CD4-positive, alpha-beta T cell treated with Interleukin-1 beta for 1 hour (primary cell): ENCODE measurements at places on chromosomes 4 and X.

- DNase-seq: no peak
These were observed 598.0 kb upstream of the AADAT start for GRCh38 chr4:170687751-170688150.

DNA sequence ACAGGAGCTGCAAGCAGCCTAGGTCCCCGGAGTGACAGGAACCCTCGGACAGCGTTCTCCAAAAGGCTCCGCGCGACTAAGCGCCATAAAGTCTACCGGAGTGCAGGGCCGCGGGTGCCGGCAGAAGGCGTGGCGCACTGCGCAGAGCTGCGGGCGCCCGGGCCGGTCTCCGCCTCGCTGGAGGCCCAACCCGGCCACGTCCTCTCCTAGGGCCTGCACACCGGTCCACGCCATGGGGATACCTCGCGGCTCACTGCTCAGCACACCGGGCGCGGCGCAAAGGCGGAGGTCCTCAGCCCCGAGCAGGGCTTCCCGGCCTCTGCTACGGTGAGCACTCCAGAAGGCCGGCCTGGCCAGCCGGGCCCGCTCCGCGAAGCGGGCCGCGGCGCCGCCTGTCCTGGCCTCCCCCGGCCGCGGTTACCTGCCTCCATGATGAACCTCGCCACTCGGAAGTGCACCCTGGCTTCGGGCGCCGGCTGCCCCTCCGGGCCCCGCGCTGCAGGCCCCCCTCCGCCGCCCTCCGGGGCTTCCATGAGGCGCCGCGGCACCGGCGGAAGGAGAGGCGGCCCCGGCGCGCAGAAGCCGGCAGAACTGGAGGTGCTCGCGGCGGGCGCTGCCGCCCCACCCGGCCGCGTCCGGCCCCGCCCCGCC, at the start of gene CCNQ:
TSS of gene CCNQ (minus strand) at position 599 of the 651 bp plus-strand sequence. CDS start at position 533, 66 bp downstream.
- peak; percentile 18 for DNase-seq

DNA sequence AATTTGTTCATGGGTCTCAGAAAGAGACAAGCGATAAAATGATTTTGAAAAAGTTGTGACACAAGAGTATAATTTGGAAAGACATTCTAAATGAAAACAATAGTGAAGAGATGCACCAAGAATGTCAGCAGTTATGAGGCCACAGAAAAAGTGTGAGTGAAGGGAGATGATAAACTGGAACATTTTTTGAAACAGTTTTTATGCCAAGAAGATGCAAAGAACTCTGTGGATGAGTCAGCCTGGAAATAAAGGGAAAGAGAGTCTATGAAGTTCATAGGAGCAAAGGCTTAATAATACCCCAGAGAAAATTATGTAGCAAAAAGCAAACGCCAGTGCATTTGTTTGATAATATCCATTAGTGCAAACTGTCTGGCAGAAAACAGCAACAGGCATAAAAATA, 188.4 kb upstream of the TBC1D9 start:
- DNase-seq: no peak

DNA sequence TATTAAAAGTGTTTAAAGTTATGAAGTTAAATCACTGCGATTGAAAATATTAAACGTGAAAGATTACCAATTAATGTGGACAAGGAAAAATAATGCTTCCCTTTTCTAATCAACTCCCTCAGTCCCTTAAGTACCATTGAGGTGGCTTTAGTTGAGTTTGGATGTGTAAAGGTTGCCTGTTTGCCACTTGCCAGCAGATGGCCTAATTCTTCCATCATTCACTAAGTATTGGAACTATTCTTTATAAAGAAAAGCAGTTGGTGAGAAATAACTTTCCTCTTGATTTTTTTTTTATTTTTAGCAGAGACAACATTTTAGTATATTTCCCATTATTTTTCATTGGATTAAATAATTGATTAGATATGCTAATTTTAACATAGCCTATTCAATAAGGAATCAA, 295.9 kb upstream of the TACR3 start:
- no peak for DNase-seq

DNA sequence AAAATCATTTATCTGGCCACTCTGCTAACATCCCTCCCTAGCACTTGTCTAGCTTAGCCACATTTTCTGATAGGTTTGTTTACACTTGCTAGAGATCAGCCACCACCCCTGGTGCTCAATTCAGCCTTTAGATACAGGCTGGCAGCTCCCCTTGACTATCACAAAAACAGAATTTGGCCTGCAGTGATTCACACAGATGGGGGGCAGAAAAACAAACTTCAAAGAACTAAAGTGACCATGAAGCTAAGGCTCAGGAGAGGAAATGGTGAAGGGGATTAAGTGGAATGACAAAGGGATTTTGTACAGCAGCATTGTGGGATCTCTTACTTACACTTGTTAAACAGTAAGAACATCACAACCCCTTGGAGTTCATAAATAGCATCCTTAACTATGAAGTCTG, 1718.0 kb upstream of the PCDH7 start:
- no peak for DNase-seq

GRCh38 chr4:13263967-13264525, 220.1 kb downstream of the RAB28 start:
- no peak for DNase-seq

- DNase-seq: no peak
These were observed 47.0 kb upstream of the MAN2B2 start for GRCh38 chr4:6527683-6528595.

DNA sequence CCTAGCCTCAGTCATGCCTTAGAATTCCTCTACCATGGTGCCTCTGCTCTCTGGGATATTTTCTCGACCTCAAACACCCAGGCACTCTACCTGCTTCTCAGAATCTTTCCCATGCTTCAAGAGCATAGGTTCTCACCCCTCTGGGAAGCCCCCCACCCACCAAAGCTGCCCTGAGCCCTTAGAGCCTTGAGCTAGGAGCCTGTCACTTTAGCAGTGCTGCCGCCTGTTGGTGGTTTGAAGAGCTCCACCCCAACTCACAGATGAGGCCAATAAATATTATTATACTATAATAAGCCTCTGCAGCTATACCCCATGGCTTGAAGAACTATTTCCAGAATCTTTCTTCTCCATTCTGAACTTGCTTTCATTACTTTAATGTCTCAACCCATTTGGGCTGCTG, 109.7 kb downstream of the RTL5 start:
- DNase-seq: peak; percentile 15

DNA sequence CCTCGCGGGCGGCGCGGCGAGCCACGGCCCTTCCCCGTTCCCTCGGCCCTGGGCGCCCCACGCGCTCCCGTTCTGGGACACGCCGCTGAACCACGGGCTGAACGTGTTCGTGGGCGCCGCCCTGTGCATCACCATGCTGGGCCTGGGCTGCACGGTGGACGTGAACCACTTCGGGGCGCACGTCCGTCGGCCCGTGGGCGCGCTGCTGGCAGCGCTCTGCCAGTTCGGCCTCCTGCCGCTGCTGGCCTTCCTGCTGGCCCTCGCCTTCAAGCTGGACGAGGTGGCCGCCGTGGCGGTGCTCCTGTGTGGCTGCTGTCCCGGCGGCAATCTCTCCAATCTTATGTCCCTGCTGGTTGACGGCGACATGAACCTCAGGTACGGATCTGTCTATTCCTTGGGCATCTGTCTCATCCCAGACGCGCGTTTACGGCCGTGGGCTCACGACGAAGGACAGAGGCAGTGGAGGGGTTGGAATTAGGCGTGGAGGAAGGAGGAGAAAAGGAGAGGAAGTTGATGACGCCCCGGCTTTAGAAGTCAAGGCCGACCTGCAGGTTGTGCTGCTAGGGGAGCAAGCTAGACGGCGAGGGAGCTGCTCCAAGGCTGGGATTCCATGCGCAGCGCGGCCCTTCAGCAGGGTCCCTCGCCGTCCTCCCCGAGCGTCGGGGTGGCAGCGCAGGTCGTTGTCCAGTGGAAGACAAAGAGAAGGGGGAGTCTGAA, 792 bp downstream of the SLC10A4 start:
- DNase-seq: no peak

GRCh38 chr4:68718447-68719074, 48.1 kb upstream of the UGT2B15 start:
- DNase-seq: no peak

GRCh38 chr4:2489081-2489805, 20.3 kb downstream of the RNF4 start:
- DNase-seq: no peak

- no peak for DNase-seq
These were observed 24.2 kb downstream of the TRO start for GRCh38 chrX:54944816-54945215.

- DNase-seq: no peak
These were observed 108.0 kb downstream of the CPZ start for GRCh38 chr4:8700531-8700930.

DNA sequence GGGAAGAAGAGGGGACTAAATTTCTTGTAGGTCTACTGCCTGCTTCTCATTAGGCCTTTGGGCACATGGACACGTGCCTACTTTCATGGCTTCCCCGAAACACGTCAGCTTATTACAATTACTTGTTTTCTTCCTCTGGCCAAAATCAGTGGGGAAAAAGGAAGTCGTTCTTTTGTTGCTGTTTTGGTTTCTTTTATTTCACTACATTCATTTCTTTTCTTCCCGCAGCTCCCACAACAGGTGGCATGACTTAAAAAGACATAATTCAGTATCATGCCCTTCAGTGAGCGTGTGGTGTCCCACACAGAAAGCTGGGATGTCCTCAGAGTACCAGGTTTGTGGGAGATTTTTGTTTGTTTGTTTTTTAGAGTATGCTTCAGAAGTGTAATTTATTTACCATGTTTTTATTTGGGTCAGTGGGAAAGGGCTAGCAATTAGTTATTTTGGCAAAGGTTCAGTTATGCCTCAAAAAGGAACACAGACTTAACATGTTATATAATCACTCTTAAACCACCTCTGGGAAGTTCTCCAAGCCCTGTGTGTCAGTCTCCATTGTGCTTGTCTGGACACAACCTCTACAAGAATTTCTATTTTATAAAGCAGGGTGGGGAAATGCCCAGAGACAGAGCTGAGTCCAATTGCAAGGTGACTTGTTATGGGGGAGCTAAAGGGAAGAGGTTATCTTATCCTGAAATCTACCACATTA, 44.2 kb upstream of the SPRY1 start:
- no peak for DNase-seq

DNA sequence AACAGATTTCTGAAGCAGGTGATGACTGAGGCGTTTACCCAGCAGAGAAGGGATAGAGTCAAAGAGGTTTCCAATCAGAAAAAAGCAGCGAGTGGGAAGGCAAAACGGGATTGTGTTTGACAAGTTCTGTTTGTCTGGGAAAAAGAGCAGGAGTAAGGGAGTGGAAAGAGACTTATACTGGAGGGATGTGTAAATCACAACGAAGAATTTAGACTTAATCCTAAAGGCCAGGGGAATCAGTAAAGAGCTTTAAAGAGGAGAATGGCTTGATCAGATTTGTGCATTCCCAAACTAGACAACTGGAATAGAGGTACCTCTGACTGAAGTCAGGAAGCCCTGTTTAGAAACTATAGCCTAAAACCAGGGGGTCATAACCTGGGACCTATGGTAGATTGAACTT, 31.5 kb upstream of the LRBA start:
- no peak for DNase-seq

GRCh38 chr4:56286763-56287162, 100.5 kb downstream of the AASDH start:
- DNase-seq: no peak

DNA sequence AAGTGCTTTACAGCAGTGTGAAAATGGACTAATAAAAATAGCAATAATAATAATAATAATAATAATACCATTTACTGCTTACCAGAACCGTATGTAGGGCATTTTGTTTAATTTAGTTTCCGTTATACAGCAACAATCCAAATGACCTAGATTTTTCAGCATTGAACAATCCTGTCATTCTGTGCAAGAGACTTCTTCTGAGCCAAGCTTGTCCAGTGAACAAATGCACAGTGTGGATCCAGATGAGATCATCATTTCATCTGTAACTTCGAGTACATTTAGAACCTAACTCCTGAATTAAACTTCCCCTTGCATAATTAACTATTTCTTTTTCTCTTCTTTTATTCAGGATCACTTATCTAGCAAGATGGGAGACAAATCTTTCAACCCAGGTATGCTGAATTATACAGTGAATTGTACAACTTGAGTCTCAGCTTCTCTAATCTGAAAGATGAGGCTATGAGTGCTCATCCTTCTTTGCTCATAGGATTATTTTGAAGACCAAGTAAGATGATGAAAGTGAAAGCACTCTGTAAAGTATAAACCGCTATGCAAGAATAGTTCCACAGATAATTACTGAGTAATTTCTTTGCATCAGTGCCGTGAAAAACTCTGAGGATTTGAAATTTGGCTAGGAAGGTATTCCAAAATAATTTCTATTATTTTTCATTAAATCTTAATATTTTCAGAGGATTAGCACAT, 6.6 kb downstream of the CLNK start:
- DNase-seq: no peak

DNA sequence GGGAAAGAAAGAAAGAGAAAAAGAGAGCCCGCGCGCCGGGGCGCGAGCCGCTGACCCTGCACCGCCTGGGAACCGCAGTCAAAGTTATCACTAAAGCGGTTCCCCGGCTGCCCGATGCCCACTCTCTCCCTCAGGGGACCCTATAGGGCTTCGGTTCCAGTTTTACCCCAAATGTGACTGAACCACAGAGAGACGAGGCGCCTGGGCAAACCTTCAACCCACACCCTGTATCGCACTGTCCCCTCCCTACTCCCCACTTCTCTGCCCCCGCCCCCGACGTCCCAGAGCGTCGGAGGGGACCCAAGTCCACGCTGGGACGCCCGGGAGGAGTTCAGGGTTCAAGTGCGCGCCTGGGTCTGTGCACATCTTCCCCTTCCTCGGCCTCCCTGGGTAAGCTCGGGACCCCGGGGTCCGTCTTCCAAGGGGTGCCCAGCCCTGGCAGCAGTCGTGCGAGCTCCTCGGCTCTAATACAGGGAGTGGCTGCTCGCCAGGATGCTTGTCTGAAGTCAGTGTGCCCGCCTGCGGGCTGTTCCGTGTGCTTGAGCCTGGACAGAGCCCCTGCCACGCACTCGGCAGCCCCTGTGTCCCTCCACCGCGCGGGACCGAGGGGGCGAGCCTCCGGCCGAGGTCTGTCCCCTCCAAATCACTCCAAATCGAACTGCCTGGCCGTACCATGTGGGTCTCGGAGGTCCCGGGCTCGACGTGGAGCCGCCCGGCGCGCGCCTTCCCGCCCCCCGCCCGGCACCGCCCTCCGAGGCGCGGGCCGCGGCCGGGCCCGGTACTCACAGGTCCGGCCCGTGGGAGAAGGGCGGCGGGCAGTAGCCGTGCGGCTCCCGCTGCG, 960 bp downstream of the TRPC3 start:
- peak; percentile 11 for DNase-seq

DNA sequence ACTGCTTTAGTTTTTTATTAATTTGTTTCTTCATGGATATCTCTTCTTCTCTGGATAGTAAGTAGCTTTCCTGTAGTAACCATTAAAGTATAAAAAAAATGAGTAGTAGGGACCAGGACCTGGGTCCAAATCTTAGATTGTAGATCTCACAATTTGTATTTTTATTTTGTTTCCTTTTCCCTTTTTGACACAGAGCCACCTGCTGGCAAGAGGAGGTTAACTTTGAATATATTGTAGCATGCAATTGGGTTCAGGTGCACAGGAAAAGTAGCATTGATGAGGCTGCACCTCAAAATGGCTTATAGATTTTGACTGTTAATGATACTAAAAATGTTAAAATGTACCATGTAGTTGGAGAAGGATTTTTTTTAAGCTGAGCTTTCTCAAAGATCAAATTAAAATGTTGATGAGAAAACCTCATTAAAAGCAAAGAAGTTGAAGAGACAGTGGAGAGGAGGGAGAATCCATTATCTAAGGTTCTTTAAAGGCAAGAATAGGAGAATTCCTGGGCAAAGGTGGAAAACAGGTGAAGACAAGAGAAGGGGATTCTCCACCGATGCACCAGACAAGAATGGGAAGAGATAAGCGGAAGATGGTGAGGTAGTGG, 48.3 kb upstream of the HPGDS start:
- no peak for DNase-seq

- no peak for DNase-seq
These were observed 13.9 kb downstream of the ATP7A start for GRCh38 chrX:77924320-77924859.

GRCh38 chr4:53477636-53478035, 100.2 kb downstream of the FIP1L1 start:
- DNase-seq: no peak
